Skeletal muscle tissue (tissue), 5 donors: ENCODE measurements at places on chromosomes 2 and 18. TPM values are rescaled to one million over a fixed set of nuclear protein-coding genes. Genes with fewer than 3 reads are reported as not detected.

Gene TRIB2
- total RNA-seq, result 38.1 TPM

Gene SPIRE1
- 15.1 TPM for total RNA-seq

Gene TSHZ1
- 5.7 TPM for total RNA-seq

Gene SLC25A12
- 27.7 TPM for total RNA-seq

Gene GKN1
- not detected for total RNA-seq

Gene MBP
- 22.4 TPM for total RNA-seq

Gene ANO7
- not detected for total RNA-seq

Gene PMAIP1
- 13.0 TPM for total RNA-seq

Gene CYS1
- total RNA-seq, result 4.7 TPM

Gene PAX8
- not detected for total RNA-seq

Gene GAL3ST2
- total RNA-seq, result not detected

Gene SLC8A1
- 45.9 TPM for total RNA-seq

Gene HAT1
- total RNA-seq, result 32.4 TPM

Gene GRP
- total RNA-seq, result not detected

Gene GDF7
- total RNA-seq, result 0.52 TPM

Gene D2HGDH
- total RNA-seq, result 5.7 TPM

Gene PFN4
- not detected for total RNA-seq

Gene GPR45
- total RNA-seq, result not detected

Gene EDAR
- not detected for total RNA-seq

Gene C2orf78
- not detected for total RNA-seq

Gene PLGLB2
- total RNA-seq, result 2.1 TPM

Gene LIMS4
- total RNA-seq, result 1.0 TPM

Gene SLC16A14
- 2.6 TPM for total RNA-seq

Gene DNAJC5G
- under 0.01 TPM for total RNA-seq

Gene EIF2AK3
- 24.0 TPM for total RNA-seq

Gene GREB1
- total RNA-seq, result 6.8 TPM

Gene REG1B
- not detected for total RNA-seq

Gene CACNB4
- 7.8 TPM for total RNA-seq

Gene TFCP2L1
- under 0.01 TPM for total RNA-seq

Gene TMEFF2
- total RNA-seq, result 6.3 TPM

Gene SLC4A1AP
- total RNA-seq, result 20.9 TPM

Gene MRPS5
- 36.5 TPM for total RNA-seq

Gene SP5
- total RNA-seq, result 3.1 TPM

Gene CPO
- not detected for total RNA-seq

Gene PROKR1
- total RNA-seq, result 0.52 TPM

Gene TMEM247
- total RNA-seq, result not detected

Gene DSC3
- total RNA-seq, result under 0.01 TPM

Gene INHA
- not detected for total RNA-seq

Gene SERPINB10
- 1.0 TPM for total RNA-seq

Gene SERPINB11
- not detected for total RNA-seq

Gene MRPL44
- total RNA-seq, result 30.3 TPM

Gene GALNT3
- total RNA-seq, result 1.0 TPM

Gene B3GNT7
- total RNA-seq, result 0.52 TPM

Gene LRRTM1
- under 0.01 TPM for total RNA-seq

Gene SULT1C4
- total RNA-seq, result 12.5 TPM

Gene MEP1B
- total RNA-seq, result not detected

Gene ZSWIM2
- total RNA-seq, result not detected

Gene CNTNAP5
- not detected for total RNA-seq

Gene GULP1
- total RNA-seq, result 21.9 TPM
